ENCODE measurements at places on chromosomes 5 and 9.

GRCh38 chr9:6307551-6308096 lies 20.6 kb upstream of the TPD52L3 start:
- no peak for DNase-seq

DNA sequence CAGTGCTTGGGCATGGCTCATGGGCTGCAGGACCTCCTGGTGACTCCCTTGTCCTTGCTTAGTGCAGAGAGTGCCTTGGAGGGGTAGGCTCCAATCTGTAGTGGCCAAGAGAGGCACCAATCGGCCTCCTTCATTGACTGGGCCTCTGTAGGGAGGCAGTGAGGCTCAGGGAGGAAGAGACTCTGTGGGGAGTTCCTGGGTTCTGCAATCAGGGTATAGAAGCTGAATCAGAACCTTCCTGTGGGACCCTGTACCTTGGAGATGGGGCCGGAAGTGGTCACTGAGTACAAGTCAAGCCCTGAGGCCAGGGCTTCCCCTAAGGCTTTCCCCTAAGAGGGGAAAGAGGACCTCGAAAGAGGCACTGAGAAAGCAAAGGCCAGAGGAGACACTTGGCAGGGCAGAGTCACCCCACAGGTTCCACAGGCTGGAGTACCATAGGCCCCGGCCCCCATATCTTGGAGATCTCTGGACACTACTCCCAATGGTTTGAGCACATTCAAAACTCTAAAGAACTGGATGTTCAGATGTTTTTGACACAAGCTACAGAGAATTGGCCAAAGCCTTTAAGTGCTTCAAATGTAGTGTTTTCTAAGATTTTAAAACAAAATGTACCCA lies 190.5 kb downstream of the HSPA4 start:
- DNase-seq, result no peak

GRCh38 chr5:80745490-80745889 lies 90.7 kb upstream of the DHFR start:
- no peak for DNase-seq

GRCh38 chr5:50328193-50328729 lies 112.8 kb downstream of the EMB start:
- DNase-seq, result no peak

DNA sequence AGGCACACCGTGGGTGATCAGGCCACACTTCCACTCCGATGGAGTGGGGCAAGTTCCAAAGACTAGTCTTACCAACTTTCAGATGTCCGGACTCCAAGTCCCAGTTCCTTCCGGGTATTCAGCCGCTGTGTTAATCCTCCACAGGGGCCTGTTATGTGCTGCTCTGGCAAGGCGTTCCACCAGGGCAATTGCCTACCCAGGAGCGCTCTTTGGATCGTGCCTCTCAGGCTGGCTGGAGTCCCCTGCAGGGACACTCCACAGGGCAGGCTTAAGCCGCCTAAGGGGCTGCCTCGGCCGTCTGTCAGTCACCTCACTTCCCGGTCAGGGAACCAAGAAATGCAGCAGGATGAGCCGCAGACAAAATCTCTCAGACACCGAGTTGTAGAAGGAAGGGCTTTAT lies 118.7 kb upstream of the CCNG1 start:
- no peak for DNase-seq

GRCh38 chr5:109247986-109248385 lies 161.8 kb downstream of the PJA2 start:
- no peak for DNase-seq

DNA sequence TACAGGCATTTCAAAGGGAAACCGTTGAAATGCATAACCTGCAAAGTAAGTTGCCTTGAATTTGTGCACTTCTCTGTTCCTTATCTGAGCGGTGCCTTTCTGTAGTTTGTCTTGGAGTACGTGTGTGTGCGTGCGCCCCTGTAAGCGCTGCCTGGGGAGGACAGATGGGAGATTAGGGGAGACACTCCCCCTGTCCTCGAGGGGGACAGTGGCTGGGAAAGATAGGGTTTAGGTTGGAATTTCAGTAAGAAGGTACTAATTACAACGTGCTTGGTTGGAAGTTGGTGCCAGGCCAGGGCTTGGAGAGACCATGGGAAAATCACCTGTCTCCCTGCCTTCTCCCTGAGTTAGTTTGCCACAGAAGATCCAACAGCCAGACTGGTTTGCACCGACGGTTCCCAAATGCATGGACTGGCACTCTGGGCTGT lies 73.2 kb downstream of the PIK3R1 start:
- DNase-seq, result no peak

DNA sequence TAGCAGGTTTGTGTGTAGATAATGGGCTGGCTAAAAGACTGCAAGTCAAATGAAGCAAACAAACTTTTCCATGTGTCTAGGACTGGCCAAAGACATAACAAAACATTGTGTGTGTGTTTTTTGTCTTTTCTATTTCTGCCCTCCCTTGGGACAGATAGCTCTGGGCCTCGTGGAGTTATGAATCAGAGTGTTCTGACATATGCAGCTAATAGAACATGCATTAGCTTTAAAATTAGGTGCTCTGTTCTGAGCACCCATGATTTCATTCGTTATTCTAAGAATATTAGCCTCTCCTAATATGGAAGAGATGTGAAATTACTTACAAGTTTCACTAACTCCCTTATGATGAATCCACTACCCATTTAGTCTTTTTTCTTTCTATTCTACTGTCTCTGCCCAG lies 367.3 kb upstream of the PAPPA start:
- peak; percentile 90 for DNase-seq

DNA sequence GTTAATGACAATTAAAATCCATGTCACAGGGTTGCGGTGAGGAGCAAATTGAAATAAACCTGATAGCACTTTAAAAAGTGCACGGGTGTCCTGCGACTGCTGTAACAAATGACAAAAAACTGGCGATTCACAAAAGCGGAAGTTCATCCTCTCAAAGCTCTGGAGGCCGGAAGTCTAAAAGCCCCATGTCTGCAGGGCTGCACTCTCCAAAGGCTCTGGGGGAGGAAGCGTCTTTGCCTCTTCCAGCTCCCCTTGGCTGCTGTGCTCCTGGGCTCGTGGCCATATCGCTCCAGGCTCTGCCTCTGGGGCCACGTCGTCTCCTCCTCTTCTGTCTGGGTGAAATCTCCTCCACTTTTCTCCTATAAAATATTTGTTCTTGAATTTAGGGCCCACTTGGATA lies 273.9 kb upstream of the IRX2 start:
- DNase-seq, result no peak

DNA sequence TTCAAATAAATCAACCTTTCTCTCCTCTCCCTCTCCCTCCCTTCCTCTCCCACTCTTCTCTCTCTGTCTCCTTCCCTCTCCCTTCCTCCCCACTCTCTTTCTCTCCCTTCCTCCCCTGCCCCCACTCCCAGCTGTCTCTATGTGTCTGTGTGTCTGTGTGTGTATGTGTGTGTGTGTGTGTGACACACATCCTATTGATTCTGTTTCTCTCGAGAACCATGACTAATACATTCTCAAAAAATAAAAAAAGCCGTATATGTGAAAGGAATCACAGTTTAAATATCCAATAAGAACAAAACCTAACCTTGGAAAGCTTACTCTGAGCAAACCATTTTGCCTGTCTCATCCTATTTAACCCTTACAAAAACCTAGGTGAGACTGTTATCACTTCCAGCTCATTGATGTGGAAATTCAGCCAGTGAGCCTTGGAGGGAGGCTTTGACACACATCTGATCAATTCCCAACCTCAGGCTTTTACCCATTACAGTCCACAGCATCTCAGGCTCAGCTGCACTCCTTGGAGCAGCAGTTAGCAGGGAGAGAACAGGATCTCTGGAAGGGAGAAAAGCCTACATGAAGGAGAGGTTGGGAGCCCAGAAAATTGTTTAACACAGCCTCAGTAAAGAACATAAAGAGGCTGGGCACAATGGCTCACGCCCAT lies 8.3 kb downstream of the HSD17B3 start:
- peak; percentile 54 for DNase-seq

- no peak for DNase-seq
Observed at GRCh38 chr5:133675376-133676154, 63.2 kb upstream of the FSTL4 start.

DNA sequence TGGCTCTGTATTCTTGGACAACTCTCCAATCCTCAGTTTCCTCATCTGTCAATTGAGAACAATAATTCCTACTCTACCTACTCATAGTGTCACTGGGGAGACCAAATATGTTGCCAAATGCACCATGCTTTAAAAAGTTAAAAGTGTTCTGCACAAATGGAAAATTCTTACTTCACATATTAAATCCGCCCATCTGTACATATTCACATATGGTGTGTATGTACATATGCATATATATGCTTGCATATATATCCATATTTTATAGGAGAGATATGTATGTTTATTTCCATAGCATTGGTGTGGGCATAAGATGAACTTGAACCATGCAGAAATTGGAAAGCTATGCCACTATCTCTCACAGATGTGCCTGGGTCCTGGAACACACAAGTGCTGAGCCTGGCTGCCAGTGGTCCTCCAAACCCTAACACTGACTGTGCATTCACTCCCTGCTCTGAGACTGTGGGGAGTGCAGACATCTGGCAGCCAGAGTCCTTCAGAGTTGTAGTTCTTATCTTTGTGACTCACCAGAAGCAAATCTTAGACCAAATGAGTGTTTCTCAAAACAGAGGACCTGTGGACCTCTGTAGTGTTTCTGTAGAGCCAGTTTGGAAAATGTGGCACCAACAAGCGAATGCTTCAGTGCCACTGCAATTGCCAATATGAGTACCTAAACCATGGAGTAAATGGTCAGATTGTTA lies 168.7 kb downstream of the GRIA1 start:
- peak; percentile 78 for DNase-seq

GRCh38 chr5:9438596-9439354 lies 107.1 kb downstream of the SEMA5A start:
- DNase-seq, result no peak

- no peak for DNase-seq
Observed at GRCh38 chr9:111588846-111589245, 10.6 kb downstream of the PTGR1 start.

DNA sequence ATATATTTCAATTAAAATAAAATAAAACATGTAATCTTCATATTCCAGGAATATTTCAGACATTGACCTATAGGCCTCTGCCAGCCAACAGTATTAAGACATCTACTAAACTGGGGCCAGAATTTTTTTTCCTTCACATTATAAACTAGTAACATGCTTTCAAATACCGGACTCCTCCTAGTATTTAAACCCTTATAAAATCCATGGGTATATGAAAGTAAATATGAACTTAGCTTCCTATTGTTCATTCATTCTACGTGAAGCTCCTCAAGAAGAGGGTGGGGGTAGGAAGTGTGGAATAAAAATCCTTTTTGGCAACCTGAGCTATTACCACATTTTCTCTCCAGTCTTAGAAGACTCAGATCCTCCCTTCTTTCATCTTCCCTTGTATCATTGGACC lies 16.4 kb downstream of the SEMA5A start:
- no peak for DNase-seq

DNA sequence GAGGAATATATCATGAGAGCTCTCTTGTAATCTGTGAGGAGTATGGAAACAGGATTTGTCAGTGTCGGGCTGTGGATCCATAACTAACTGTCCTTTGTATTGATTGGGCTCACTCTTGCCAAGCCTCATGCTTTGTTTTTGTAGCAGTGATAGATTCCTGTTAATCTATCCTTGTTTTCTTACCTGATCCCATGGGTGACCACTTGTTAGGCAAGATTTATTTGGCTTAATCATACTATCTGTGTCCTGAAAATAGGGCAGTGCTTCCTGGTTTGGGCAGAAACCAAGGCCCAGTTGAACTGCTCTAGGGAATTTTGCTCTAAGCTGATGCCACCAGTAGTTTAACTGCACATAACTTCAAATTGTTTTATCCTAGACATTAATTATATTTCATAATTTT lies 6.1 kb downstream of the NDFIP1 start:
- DNase-seq, result no peak

DNA sequence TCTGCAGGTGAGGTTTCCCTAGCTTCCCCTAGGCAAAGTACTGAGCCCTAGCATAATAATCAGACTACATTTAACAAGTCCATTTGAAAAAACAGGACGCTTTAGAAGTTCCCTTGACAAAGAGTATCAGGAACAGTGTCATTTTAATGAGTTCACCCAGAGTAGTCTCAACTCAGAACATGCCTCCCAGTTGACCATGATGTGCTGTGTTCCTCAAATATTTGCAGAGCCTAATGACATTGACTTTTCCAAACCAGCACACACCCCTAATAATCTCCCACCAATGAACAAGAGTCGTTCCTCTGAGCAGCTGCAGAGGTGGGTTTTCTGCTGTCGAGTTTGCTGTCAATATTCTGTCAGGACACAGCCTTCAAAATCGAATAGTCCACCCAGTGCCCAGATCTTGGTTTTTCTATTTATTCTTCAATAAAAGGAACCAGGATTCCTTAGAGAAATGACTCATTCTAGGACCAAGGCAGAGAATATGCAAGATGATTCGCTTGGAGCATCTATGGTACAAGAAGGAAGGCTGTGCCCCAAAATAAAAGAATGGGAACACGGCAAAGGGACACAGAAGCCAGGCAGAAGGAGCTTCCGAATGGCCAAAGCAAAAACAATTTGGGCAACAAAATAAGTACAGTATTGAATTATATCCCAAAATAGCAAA lies 57.6 kb downstream of the OTULIN start:
- peak; percentile 55 for DNase-seq

- no peak for DNase-seq
Observed at GRCh38 chr9:2638871-2639673, 17.5 kb downstream of the VLDLR start.

GRCh38 chr9:36263683-36264082 lies 5.4 kb upstream of the GNE start:
- DNase-seq, result no peak

- DNase-seq, result no peak
Observed at GRCh38 chr9:126056312-126057021, 270.2 kb upstream of the MVB12B start.

DNA sequence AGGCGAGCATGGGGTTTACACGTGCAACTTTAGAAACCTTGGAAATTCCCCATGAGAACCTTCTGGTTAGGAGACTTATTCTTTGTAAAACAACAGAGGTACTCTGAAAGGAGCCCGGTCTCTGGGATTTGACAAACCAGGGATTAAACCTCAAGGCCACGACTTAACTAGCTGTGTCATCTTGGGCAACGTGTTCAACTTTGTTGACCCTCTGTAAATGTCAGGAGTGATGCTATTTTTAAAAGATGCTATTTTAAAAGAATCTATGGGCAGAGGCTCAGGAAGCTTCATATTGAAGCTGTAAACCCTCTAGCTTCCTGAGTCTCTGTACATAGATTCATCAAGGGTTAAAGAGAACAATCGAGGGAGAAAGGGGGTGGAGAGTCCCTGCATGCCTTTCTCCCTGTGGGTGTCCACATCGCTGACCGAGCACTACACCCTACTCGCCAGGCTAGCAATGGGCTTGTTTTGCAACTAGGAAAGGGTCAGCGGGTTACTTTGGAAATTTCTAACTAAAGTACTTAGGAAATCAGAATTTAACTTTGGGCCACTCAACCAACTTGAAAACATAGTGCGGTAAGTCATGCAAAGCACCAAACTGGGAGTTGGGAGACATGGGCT lies 2.1 kb downstream of the SLC36A2 start:
- DNase-seq, result no peak
